Foreskin keratinocyte (primary cell): ENCODE measurements at places on chromosomes 16 and 17. TPM values are rescaled to one million over a fixed set of nuclear protein-coding genes. Genes with fewer than 3 reads are reported as not detected.

GRCh38 chr17:15087946-15088345, 177.2 kb downstream of the PMP22 start:
- no peak for DNase-seq

DNA sequence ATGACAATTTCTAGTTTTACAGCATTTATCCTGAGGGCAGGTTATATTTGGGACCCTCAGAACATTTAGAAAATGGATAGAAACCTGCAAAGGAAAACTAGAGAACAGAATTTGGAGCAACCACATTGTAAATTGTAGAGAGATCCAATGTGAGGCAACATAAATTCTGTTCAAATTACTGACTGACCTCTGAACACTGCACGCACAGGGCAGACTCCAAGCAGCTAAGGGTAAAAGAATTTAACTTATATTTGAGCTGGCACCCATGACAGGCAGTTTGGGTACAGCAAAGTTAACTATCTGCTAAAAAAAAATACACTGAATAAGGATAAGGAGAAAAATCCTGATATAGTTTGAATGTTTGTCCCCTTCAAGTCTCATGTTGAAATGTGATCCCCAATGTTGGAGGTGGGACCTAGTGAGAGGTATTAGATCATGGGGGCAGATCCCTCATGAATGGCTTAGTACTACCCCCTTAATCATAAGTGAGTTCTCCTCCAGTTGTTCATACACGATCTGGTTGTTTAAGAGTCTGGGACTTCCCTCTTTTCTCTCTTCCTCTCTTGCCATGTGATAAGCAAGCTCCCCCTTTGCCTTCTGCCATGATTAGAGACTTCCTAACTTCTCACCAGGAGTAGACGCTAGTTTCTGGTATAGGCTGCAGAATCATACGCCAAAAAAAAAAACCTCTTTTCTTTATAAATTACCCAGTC, 75.7 kb downstream of the FBXL20 start:
- no peak for DNase-seq

The KRTAP17-1 gene
- not detected in 2 replicates for polyA plus RNA-seq

- no peak for DNase-seq
Measured at GRCh38 chr17:73643852-73644144, 447 bp downstream of the SDK2 start.

The PRDM7 gene
- polyA plus RNA-seq = not detected in 2 replicates

DNA sequence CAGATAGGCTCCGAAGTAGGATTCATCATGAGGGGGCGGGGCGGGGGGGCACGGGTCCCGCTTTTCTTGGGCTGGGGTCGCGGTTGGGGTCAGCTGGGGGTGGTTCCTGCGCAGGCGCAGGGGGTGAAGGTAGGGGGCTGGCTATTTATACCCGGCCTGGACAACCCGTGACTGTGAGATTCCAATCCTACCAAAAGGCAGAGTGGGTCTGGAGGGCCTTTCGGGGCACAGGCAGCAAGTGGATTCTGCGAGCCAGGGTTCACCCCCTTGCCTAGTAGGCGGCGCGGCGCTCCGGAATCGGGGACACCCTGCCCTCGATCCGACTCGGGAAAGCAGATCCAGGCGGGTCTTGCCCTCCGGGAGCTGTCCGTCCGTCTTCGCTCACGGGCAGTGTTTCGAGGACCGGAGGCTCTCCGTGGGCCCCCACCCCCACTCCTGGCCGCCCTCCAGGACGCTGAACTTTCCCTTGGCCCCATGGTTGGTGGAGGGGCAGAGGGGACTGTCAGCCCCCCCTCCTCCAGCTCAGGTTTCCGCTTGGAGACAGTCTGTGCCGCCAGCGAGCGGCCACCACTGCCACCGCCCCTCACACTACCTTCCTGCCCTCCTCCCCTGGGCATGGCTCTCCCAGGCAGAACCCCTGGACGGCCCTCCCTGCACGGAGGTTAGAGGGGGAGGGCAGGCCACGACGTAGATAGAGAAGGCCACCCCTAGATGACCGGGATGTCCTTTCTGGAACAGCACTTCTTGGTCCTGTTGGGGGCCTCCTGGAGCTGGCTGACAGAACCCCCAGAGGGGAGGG, 634 bp downstream of the SLC2A4 start:
- DNase-seq = no peak

The SEBOX gene
- polyA plus RNA-seq = not detected in 2 replicates

GRCh38 chr16:89770367-89770766, 46.1 kb downstream of the FANCA start:
- no peak for DNase-seq

The SLFN12 gene
- 4.6 and 5.4 TPM in 2 replicates for polyA plus RNA-seq

The SLC47A2 gene
- 0.07 and 0.18 TPM in 2 replicates for polyA plus RNA-seq

The EFNB3 gene
- polyA plus RNA-seq = 5.5 and 6.0 TPM in 2 replicates

- DNase-seq = no peak
Measured at GRCh38 chr17:74963656-74964055, 8.9 kb downstream of the HID1 start.

DNA sequence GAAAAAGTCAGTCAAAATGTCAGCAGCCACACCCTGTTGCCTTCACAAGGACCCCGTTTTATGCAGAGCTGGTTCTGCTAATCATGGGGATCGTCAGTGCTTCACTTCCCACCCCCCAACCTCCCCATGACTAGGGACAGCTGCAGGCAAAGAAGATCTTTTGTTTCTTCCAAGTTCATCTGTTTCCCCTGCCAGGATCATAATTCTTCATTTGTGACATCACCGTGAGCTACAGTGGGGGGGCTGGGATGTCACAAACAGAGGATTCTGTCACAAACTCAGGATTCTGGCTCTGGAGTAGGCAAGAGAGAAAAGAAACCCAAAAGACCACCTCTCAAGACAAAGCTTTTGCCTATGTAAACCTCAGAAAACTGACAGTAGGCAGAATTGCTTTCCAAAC, 24.7 kb downstream of the DNAJC7 start:
- no peak for DNase-seq

GRCh38 chr16:21950782-21951521, 2.2 kb upstream of the UQCRC2 start:
- DNase-seq = peak; percentile 34

- no peak for DNase-seq
Measured at GRCh38 chr16:65124596-65124995, 2.7 kb upstream of the CDH11 start.
